ENCODE measurements at places on chromosomes 7 and 10.
A peak's percentile ranks its signal among the peaks of the same experiment; 100 is the strongest.

- DNase-seq, result no peak
Measured at GRCh38 chr10:13592306-13592705, 5.5 kb downstream of the PRPF18 start.

DNA sequence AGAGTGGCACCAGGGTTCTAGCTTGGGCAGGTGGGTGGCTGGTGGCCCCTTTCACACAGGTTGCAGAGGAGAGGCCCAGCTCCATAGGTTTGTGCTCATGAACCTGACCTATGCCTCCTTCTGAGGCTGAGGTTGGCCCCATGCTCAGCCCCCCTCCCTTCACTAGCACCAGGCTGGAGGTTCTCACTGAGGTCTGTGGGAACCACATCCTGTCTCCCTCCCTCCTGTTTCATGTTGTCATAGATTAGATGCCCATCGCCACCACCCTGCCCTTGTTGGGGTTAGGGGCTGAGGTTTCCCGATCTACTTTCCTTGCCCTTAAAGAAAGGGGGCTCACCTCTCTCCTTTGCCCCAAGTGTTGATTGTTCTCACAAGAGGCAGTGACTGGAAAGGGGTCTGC is 14.7 kb downstream of the NEUROG3 start:
- DNase-seq, result no peak

DNA sequence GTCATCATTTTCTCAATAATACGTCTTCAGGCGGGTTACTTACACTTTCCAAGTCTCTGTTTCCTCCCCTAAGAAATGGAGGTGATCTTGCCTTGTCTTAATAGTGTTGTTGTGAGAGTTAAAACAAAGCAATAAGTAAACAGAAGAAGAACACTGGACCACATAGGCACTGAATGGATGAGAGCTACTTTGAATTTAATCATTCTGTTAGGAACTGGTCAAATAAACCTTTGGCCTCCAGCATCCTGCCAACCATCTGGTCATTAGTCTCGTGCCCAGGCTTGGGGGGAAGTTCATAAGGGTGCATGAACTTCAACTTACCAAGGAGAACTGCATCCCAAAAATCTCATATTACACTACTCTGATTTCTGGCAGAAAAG is 109.4 kb upstream of the C7orf33 start:
- no peak for DNase-seq

DNA sequence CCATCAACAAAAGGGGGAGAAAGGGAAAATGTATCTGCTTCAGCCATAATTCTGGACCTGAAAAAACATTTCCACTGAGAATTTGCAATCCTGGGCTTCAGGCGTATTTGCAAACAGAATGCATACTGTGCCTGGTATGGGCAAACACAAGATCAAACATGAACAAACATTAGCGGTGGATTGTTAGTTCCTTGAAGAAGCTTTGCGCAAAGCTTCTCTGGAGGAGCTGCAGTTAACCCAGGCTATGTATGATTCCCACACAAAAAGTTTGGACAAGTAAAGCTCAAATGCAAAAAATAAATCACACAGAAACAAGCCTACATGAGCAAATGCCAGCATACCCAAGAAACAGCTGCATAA is 20.4 kb upstream of the HILPDA start:
- no peak for DNase-seq

GRCh38 chr7:93559639-93560491 is 14.7 kb downstream of the CALCR start:
- DNase-seq, result no peak

DNA sequence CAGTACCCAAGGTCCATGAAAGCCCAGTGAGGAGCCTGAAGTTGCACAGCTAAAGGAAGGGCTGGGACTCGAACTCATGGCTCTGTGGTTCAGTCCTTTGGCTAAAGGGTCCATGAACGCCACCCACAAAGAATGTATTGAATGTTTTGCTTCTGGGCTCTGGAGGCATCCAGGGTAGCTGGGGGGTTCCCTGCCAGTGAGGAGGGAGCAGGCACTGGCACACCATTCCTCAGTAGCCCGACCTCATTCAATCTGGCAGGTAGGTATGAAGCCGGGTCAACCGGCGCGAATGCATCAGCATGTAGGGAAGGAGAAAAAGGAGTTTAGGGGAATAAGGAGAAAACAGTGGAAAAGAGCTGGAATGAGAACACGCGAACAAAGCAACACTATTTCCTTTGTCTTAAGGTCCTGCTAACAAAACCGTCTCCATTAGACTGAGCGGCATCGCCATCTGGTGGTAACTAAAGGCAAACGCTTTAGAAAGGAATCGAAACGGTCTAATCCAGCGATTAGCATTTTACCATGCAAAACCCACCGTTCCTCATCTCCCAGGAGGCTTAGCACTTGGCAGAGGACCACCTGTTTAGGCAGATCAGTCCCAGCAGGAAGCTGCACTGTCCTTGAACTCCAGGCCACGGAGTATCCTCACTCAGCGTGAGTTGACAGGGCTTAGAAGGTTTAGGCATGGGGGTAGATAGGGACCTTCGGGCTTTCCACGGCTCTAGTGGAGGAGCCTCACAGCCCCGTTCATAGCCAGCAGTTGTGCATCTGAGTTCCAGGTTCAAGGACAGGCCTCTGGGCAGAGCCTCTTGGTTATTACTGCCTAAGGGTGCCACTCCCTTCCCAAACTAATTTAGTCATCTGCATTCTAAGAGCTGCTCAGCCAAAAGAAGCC is 122.8 kb downstream of the UBE2H start:
- DNase-seq, result peak; percentile 28

- no peak for DNase-seq
Measured at GRCh38 chr10:124508070-124508667, 46.5 kb downstream of the LHPP start.

- DNase-seq, result no peak
Measured at GRCh38 chr10:23368816-23369640, 24.4 kb upstream of the C10orf67 start.

GRCh38 chr7:3439333-3440030 is 138.4 kb downstream of the SDK1 start:
- no peak for DNase-seq

GRCh38 chr10:47378183-47378510 is 5.9 kb downstream of the ZNF488 start:
- DNase-seq, result no peak

DNA sequence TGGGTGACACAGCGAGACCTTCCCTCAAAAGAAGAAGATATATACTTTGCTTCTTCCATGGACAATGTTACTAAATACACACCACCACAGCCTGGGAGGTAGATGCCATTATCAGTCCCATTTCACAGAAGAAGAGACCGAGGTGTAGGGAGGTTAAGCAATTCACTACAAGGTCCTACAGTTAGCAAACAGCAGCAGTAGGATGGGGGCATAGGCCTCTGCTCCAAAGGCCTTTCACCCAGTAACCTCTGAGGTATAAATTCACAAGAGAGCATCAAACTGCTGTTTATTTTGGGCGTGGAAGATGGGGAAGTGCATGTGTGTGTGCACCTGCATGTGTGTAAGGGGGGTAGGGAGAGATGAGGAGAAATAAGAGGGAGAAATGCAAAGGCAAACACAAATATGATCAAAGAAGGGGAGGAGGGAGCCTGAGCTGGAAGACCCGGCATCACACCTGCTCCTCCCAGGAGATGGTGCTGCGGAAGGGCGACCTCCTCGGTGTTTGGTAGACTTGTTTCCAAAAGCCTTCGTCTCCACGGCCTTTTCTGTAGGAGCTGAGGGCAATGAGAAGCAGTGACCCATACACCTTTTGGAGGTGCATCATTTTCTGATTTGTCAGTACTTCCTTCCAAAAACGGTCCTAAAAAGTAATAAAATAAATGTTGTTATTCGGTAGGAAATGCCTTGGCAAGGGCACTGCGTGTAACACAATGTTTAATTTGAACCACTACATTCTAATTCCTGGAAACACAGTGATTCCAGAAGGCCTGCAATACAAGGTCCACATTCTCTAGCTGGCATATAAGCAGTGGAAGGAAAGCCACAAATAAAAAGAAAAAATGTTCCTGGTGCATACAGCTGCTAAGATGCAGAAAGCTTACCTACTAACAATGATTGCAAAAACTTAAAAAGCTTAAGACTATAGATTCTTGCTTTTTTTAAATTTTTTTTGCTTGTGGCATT is 25.9 kb upstream of the ACSL5 start:
- no peak for DNase-seq

GRCh38 chr7:36633377-36633776 is 90.9 kb downstream of the AOAH start:
- no peak for DNase-seq

DNA sequence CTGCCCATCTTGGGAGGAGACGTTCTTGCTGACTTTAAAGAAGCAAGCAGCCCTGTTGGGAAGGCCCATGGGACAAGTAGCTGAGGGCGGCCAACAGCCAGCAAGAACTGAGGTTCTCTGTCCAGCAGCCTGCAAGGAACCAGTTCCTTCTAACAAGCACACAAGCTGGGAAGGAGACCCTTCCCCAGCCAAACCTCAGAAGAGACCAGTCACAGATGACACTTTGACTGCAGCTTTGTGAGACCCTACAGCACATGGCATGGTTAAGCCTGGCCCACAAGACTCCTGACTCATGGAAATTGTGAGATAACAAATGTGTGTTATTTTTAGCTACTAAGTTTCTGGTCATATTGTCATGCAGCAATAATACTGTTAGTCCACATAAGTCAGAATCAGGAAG is 99.9 kb downstream of the PRLHR start:
- DNase-seq, result no peak

- DNase-seq, result peak; percentile 59
Measured at GRCh38 chr10:133324198-133324792, 12.4 kb downstream of the CALY start.

DNA sequence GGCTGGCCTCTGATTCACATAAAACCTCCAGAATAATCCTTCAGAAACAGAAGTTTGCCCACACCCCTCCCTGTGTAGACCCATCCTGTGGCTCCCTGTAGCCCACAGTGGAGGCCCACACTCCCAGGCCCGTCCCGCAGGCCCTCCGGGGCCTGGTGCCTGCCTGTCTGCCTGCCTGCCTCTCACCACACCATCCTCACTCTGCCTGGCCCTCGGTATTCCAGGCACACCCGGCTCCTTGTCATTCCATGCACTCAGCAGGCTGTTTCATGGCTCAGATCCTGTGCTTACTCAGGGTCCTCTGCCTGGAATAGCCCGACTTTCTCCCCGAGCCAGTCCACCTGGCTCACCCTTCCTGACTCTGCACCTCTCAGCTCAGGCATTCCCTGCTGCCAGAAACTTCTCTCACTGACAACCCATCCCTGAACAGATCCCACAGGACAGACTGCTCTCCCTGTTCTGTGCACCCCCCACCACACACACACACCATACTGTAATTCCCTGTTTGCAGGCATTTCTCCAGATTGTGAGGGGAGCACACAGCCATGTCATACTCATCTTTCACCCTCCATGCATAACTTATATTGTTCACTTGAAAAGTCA is 498.0 kb upstream of the ZMIZ1 start:
- DNase-seq, result no peak

DNA sequence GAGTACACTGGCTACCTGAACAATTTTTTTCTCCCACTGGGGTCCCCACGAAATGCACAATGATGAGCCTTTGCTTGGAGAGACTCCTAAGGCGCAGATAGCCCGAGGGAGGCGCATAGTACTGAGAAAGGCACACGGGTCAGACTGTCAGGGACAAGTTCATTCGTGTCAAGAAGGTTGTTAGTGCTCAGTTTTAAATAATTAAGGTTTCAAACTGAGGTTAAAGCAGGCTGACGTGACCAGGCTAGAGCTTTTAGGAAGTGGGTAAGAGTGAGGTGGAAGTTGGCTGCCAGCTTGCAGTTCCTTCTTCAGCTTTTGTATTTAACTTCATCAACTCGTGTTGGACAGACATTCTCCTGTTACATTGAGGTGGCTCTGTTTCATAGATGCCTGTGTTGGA is 31.6 kb downstream of the RBM33 start:
- DNase-seq, result no peak

GRCh38 chr7:135976312-135977006 is 700 bp downstream of the MTPN start:
- DNase-seq, result peak; percentile 12

DNA sequence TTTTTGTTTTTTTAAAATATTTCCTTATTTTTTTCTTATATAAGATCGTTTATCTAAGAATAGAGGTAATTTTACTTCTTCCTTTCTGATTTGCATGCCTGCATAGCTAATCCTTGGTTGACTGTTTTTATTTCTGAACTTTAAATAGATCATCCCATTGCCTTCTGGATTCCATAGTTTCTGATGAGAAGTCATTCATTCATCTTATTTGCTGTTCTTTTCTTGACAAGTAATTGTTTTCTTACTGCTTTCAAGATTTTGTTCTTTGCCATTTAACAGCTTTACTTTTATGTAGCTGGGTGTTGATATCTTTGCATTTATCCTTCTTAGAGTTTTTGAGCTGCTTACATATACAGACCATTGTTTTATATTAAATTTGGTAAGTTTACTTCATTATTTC is 437.9 kb downstream of the SDK1 start:
- no peak for DNase-seq

- no peak for DNase-seq
Measured at GRCh38 chr10:50316174-50316573, 64.9 kb upstream of the ASAH2 start.

GRCh38 chr10:58508316-58508715 is 4.4 kb upstream of the BICC1 start:
- DNase-seq, result no peak
